NCI-H1105 (cell line): ENCODE measurements at places on chromosomes 2 and 18.

- no peak for DNase-seq
Observed at GRCh38 chr2:172177996-172178395, 75.3 kb upstream of the DLX2 start.

GRCh38 chr2:219453671-219454590, 19.3 kb downstream of the SPEG start:
- DNase-seq, result no peak

GRCh38 chr18:79355433-79356335, 40.0 kb upstream of the NFATC1 start:
- DNase-seq, result no peak

- DNase-seq, result no peak
Observed at GRCh38 chr2:26535663-26536275, 57.8 kb upstream of the OTOF start.

- DNase-seq, result no peak
Observed at GRCh38 chr2:43133708-43134570, 92.5 kb downstream of the ZFP36L2 start.

- no peak for DNase-seq
Observed at GRCh38 chr2:138521821-138522220, 20.3 kb downstream of the SPOPL start.

DNA sequence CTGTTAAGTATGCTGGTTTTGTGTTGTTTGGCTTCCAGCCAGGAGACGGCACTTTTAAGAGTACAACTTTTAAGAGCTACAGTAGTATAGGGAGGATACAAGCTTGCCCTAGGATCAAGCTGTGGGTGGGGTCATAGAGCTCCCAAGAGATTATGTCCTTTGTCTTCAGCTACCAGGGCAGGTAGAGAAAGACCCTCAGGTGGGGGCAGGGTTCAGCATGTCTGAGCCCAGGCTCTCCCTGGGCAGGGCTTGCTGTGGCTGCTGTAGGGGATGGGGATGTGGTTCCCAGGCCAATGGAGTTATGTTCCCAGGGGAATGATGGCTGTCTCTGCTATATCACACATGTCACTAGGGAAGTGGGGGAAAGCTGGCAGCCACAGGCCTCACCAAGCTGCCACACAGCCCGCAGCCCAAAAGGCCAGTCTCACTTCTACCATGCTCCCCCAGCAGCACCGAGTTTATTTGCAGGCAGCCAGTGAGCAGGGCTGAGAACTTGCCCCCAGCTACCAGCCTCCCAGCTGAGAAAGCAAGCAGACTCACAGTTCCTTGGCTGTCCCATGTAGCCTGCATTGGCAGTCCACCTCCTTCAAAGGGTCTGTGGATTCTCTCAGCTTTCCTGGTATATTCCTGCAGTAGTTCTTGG, 105.7 kb upstream of the ERBB4 start:
- DNase-seq, result no peak

- no peak for DNase-seq
Observed at GRCh38 chr2:61949714-61950560, 44.5 kb downstream of the COMMD1 start.

DNA sequence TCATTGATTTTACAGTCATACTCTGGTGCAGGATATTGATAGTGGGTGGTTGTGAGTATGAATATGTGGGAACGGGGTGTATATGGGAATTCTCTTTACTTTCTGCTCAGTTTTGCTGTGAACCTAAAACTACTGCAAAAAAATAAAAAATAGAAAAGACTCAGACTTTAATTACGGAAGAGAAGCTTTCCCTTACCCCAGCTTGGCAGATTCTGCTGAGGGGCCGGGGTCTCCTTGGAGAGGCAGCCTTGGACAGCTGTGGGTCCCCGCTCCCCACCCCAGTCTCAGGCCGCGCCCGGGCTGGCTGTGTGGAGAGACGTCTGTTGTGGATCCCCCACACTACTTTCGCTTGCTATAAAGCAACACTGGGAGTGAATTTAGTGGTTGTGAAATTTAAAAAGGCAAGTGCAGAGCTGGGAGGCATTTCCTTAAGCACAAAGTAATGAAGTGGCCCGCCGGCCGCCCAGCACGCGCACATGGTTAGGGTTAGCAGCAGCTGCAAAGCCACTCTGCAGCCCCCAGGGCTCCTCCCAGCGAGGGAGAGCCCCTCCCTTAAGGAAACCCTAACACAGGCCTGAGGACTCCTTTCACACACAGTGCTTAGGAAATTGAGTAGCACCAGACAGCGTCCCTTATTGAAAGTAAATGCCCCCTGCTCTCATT, 102.4 kb downstream of the DDX1 start:
- no peak for DNase-seq

- DNase-seq, result no peak
Observed at GRCh38 chr2:173876833-173877413, 88.2 kb downstream of the SP3 start.

- peak; percentile 52 for DNase-seq
Observed at GRCh38 chr18:26656944-26657536, 108.7 kb upstream of the KCTD1 start.

DNA sequence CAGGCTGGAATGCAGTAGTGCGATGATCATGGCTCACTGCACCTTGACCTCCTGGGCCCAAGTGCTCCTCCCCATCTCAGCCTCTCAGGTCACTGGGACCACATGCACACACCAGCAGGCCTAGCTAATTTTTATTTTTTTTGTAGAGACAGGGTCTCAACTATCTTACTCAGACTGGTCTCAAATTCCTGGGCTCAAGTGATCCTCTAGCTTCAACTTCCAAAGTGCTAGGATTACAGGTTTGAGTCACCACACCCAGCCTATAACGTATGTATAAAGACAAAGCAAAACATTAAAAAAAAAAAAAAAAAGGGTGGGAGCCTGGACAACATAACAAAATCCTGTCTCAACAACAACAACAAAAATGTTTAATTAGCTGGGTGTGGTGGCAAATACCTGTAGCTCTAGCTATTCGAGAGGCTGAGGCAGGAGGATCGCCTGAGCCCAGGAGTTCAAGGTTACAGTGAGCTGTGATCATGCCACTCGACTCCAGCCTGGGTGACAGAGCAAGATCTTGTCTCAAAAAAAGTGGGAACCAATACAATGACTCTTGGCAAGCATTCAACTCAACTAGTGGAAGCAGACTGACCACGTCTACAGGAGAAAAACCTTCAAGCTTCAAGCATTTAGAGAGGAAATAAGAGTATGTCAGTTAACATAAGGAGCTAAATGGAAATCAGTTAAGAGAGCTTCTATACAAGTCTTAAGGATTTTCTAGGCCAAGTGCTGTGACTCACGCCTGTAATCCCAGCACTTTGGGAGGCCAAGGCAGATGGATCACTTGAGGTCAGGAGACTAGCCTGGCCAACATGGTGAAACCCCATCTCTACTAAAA, 2.6 kb downstream of the GTF3C2 start:
- no peak for DNase-seq
